ENCODE measurements at places on chromosomes 2 and 18.

DNA sequence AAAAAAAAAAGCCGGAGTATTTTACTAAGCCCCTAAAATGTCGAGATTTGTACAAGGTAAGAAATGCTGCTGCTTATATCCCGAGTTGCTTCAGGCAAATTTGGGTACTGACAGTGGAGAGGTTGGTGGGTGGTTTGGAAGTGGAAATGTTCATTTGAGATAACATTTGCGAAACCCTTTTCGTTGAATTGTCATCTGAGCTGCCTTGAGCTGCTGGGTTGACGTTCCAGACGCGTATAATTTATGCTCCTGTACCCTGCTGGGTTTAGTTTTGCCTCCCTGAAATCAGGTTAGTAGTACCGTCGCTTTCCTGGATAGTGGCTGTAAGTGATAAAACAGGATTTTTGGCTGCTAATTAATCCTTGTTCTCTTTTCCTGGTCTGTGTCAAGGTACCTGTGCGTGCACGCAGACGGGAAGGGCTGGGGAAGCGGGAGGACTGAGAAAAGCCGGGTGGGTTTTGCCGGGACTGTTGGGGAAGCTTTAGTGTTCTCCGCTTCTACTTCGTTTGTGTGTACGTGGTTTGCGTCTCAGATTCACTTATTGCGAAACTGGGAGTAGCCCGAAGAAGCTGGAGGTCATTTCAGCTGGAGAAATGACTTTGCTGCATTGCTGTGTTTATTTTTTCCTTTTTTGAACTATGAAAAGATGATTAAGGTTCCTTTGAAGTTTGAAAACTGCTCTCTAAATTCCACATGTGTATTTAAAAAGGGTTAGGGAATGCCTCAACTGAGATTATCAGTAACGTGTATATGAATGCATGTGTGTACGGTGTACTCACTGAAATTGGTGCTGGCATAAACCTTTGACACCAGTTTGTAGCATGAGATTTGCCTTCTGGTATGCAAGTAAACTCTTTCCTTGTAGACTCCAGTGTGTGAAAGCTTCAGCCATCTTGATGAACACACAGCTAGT is 709 bp downstream of the UGP2 start:
- DNase-seq, result no peak

- DNase-seq, result no peak
Observed at GRCh38 chr2:69947325-69947931, 14.0 kb downstream of the ASPRV1 start.

- no peak for DNase-seq
Observed at GRCh38 chr2:48464264-48464795, 65.6 kb upstream of the STON1 start.

DNA sequence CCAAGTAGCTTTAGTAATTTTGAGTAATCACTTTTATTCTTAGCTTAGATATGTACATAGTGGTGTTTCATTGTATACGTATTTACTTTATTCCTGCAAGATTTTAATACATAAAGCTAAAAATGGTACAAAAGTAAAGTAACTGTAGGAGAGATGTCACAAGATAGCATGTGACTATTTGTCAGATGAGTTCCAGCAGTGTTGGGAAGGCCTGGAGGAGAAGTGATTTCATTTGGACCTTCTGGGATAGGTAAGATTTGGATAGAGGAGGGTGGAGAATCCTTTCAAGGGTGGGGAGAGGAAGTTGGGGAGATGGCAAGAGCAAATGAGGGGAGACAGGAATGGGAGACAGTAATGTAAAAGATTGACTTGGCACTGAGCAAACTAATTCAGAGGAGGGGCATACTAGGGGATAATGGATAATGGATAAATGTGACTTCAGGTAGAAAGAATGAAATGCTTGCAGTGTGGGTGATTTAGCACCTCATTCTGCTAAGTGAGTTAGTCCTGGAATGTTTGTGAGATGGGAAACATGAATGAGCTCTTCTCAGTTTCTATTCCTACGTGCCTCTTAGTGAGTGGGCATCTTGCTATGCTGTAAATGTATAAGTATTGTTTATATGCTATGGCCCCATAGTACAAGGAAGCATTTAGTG is 10.5 kb downstream of the WDR43 start:
- no peak for DNase-seq

DNA sequence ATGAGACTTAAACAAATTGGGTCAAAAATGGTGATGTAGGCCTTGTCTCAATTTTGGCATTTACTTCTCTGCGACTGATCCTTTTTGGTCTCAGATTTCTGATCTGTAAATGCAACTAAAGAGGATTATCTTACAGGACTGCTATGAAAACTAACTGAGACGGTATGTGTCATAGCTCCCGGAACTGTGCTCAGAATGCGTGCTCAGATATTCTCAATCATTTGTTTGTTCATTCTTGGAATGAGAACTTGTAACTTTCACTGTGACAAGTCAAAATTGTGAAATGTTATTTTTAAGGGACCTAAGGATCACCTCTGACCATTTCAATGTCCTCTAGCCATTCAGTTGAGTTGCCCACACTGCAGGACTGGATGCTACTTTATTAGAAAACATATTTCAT is 498.2 kb upstream of the PIK3C3 start:
- no peak for DNase-seq

GRCh38 chr2:24877646-24878045 is 42.4 kb downstream of the ADCY3 start:
- DNase-seq, result no peak

DNA sequence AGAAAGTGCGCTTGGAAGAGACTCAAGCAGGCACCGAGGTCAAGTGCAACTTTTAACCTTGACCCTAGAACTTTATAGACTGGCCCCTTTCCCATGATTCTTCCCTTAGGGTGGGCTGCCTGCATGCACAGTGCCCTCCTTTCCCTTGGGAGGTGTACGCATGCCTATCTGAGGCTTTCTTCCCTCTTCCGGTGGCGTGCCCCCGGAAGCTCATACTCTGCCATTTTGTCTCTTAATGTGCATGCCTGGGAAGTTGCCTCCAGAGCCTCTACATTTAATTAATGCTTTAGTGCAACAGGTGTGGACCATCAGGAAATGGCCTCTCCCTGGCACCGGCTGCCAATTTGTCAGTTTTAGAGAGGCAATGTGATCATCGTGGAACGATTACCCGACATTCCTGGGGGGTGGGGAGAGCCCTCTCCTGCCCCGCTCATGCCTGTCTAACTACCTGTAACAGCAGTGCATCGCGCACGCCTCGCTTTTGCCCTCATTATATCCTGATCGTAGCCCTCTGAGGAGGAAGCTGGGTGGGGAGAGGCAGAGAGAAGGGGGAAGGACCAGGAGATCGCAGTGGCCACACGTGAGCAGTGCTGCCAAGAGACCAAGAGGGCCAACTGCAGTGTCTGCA is 194.8 kb downstream of the TFCP2L1 start:
- no peak for DNase-seq

- DNase-seq, result no peak
Observed at GRCh38 chr18:12015416-12016062, 34.2 kb downstream of the IMPA2 start.

- DNase-seq, result no peak
Observed at GRCh38 chr18:28127228-28127627, 49.7 kb downstream of the CDH2 start.

- no peak for DNase-seq
Observed at GRCh38 chr18:48943333-48943732, 7.4 kb downstream of the SMAD7 start.

DNA sequence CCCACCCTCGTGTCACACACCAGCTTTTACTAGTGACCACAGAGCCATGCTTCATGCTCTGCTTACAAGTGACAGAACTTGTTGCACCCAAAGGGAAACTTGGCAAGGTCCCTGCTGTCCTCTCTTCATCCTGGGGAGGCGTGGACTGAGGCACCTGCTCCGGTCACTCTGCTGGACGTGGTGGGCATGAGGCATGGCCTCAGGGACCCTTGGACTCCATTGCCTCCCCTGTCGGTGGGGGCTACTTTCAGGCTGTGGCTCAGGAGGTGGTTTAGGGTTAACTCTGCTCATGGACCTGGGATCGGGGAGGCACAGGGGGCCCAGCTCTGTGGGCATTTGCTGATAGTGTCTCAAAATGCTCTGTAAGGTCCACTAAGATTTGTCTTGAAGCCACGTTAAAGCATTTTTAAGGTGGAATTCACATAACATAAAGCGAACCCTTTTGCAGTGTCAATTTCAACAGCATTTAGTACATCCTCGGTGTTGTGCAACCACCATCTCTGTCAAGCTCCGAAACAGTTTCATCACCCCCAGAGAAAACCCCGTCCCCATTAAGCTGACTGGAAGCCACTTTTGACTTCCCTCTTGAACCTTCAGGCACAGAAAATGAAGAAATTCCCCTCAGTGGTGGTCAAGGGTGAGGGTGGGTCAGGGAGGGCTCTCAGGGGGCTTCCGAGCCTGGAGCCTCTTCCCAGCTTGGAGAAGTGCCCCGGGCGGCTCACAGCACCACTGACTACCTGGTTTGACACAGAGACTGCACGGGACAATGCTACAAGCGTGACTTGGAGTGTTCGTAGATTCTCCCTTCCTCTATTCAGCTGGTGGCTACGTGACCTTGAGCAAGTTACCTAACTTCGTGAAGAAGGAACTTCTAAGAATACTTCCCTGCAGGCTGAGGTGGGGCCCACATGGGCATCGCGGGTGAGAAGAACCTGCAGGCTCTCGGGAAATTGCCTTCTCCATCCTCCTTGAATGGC is 100.0 kb upstream of the HDAC4 start:
- no peak for DNase-seq

DNA sequence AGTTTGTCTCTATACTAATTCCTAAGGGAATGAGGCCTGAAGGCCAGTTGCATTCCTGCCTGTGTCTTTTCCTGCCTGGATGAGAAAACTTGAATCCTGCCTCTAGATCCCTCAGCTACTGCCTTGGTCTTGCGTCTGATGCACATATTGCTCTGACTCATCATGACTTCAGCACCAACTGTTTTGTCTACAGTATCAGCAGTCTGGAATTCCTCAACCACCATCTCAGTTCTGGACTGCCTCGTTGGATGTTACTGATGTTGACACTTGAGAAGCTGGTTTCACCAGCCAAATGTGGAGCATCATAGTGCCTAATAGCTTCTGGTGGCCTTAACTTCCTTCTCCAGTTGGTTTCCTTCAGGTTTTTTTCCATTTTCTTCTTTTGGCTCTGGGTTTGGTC is 211.0 kb downstream of the CTNNA2 start:
- no peak for DNase-seq

DNA sequence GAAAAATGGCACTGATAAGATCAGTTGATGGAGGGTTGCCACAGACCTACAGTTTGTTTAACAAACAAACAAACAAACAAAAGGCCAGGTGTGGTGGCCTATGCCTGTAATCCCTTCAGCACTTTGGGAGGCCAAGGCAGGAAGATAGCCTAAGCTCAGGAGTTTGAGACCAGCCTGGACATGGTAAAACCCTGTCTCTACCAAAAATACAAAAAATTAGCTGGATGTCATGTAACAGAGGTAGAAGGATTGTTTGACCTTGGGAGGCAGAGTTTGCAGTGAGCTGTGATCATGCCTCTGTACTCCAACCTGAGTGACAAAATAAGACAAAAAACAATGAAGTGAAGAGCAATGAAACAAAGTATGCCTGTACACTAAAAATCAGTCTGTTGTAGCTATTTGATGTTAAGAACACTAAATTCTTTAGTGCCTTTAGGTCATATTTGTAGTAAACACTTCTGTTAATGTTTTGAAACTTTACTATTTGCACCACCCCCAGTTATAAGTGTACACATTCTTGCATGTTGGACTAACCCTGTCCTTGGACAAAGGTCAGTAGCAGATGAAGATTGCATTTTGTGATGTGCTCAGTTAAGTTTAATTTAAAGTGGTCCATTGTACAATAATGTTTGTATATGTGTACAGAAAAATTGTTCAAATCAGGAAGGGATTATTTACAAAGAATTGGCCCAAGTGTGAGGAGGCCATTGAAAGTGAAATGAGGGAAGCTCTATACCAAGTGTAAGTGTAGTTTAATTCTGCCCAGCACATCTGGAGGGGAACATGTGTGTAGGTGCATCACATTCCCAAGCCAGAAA is 73.9 kb downstream of the KYNU start:
- no peak for DNase-seq

DNA sequence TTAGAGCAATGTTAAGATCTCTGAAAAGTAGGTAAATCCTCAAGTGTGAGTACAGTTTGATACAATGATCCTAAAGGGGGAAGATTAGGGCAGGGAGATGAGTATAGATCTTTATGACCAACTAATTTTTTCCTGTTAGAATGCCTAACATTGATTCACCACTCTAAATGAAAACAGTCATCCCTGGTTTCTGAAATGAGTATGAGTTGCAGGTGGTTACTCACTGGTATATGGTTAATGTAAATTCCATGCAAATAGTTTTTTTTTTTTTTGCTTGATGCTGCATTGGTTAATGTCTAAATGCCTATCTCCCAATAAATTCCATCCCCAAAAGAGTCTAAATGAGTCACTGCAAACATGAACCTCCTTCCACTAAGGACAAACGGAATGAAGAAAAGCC is 55.0 kb upstream of the SERPINB2 start:
- no peak for DNase-seq

GRCh38 chr2:118443596-118443995 is 355.3 kb downstream of the INSIG2 start:
- DNase-seq, result no peak

DNA sequence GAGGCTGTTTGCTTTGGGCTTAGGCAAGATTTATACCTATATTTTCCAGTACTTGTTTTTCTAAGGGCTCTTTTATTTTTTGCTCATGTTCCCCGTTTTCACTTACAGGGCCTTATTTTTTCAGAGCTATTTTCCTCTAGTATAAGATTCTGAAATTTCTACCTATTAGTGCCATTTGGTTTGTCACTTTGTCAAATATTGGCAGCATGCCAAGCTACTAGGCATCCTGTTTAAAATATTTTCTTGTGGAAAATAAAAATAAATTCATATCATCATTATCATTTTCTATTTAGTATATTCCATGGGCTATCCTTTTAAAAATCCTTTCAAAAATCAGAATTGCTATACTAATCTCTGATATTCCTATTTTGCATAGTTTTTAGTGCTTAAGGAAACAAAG is 64.8 kb upstream of the CHST9 start:
- no peak for DNase-seq

DNA sequence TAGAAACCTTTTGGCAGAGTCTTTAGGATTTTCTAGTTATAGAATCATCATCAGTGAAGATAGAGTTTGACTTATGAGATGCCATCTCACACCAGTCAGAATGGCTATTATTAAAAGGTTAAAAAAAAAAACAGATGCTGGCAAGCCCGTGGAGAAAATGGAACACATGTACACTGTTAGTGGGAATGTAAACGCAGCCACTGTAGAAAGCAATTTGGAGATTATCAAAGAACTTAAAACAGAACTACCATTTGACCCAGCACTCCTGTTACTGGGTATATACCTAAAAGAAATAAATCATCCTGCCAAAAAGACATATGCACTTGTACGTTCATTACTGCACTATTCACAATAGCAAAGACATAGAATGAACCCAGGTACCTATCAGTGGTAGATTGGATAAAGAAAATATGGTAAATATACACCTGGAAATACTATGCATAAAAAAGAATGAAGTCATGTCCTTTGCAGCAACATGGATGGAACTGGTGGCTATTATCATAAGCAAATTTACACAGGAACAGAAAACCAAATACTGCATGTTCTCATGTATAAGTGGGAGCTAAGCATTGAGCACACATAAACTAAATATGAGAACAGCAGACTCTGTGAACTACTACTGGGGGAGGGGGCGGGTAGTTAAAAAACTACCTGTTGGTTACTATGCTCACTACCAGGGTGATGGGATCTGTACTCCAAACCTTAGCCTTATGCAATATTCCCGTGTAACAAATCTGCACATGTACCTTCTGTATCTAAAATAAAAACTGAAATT is 279.0 kb downstream of the KIAA1328 start:
- no peak for DNase-seq

Measured in cortex of kidney (tissue), 1 donor.